ENCODE measurements at places on chromosomes 1 and 21. TPM values are rescaled to one million over a fixed set of nuclear protein-coding genes. Genes with fewer than 3 reads are reported as not detected.

Gene GPR61
- 0.71 TPM for polyA plus RNA-seq

Gene TMPRSS2
- polyA plus RNA-seq: not detected

Gene RHBDL2
- polyA plus RNA-seq: not detected

Gene LDLRAP1
- polyA plus RNA-seq: 877 TPM

Gene SH3BGRL3
- 925 TPM for polyA plus RNA-seq

Gene ADAMTS5
- not detected for polyA plus RNA-seq

Gene FAM72D
- polyA plus RNA-seq: not detected

Gene NPHP4
- polyA plus RNA-seq: 0.97 TPM

Gene FCAMR
- not detected for polyA plus RNA-seq

Gene CSMD2
- polyA plus RNA-seq: not detected

Gene CD1B
- polyA plus RNA-seq: not detected

Gene ZBTB7B
- 0.12 TPM for polyA plus RNA-seq

Gene NEGR1
- not detected for polyA plus RNA-seq
